ENCODE measurements at places on chromosomes 5 and 9.

- no peak for DNase-seq
These were observed 23.5 kb upstream of the SUSD1 start for GRCh38 chr9:112198646-112199045.

DNA sequence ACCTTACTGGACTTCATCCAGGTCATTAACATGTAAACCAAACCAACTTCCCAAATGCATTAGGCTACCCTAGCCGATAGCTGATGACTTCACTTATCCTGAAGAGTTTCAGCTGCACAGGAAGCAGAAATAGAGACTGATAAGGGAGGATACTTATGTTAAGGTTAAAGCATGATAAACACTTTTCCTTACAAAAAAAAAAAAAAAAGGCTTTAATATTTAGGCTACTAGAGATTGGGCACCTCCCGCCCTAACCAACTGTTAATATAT is 1.6 kb upstream of the MEF2C start:
- DNase-seq = no peak

DNA sequence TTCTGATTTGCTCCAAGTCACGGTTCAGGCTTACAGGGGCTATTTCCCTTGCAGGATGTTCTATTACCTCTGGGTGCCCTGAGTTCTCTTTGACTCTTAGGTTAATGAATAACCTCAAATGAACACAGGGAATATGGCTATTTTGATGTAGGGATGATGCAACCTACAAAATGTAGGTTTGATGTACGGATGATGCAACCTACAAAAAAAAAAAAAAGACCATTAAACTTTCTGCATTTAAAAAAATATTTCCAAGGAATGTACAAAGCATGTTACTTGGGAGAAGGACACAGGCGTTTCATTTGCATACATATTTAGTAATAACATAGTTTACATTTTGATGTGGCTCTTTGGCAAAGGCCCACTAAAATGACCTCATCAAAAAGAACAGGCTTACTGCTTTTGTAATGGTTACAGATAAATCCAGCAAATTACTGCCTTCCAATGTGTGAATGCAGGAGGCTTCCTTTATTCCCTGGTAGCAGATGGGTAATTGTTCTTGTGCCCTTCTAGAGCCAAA is 36.3 kb downstream of the ZNF474 start:
- no peak for DNase-seq

GRCh38 chr9:36997414-36997813 is 36.7 kb downstream of the PAX5 start:
- no peak for DNase-seq

- DNase-seq = no peak
These were observed 15.7 kb upstream of the CEP120 start for GRCh38 chr5:123438902-123439301.

GRCh38 chr5:158824241-158824882 is 275.4 kb downstream of the EBF1 start:
- DNase-seq = no peak

DNA sequence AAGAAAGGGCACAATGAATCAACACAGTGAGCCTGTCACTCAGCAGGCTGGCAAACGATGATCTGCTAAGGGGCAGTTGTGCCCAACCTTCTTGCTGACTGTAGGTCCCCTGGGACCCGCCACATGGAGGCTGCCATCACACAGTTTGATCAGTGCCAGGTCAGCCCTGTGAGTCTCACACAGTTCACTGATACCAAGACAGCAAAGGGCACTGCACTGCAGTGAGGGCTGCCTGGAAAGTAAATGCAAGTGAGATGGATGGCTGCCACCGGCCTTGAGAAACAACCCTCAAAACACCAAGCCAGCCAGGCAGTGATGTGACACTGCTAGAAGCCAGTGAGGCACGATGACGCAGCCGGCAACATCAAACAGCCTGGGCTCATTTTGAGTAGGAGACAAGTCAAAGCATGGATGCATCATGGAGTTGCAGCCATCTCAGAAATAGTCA is 30.3 kb downstream of the FOXD1 start:
- no peak for DNase-seq

DNA sequence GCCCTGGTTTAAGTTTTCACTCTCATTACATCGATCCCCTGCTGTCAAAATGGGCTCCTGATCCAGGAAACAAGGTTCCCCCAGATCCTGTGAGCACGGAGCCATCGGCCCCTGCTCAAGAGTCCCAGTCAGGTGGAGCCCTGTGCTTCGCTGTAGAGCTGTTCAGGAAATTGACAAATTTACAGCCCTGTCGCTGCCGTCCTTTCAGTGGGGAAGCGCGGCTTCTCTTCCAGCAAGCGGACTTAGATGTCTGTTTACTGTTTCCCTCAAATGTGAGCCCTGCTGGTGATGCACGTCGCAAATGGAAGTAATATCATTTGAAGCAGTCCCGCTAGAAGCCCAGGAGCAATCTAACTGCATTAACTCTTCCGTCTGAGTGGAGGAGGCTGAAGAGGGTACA is 760.9 kb upstream of the WWC1 start:
- no peak for DNase-seq

Data from activated effector memory CD4-positive, alpha-beta T cell treated with anti-CD3 and anti-CD28 coated beads, Interleukin-2, amount 50 U/mL, for 16 hours (primary cell).